SW480 (cell line): ENCODE measurements at places on chromosomes 13 and 19.
A peak's percentile ranks its signal among the peaks of the same experiment; 100 is the strongest.

- no peak for DNase-seq
Measured at GRCh38 chr19:13909430-13909829, 3.4 kb downstream of the CC2D1A start.

DNA sequence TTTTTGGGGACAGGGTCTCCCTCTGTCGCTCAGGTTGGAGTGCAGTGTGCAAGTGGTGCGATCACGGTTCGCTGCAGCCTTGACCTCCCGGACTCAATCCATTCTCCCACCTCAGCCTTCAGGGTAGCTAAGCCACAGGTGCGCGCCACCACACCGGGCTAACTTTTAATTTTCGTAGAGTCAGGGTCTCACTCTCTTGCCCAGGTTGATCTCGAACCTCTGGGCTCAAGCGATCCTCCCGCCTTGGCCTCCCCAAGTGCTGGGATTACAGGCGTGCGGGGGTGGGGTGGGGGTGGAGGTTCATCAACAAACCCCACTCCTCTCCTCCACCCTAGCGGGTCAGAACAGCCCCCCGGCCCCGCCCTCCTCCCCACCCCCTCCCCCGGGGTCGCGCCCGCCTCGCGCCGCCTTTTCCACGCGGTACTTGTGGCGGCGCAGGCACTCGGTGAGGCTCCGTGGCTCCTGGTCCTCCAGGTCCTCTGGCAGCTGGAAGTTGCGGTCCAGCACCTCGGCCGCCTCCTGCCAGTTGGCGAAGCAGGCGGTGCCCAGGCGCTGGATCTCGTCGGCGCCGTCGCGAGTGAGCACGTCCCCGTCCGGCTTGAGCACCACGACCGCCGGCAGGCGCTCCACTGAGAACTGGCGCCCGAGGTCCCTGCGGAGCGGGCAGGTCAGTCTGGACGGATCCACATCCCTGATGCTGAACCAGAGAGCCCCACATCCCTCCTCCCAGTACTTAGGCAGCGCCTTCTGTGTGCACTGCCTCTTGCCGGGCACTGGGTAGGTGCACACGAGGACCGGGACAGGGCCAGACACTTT, 5.2 kb downstream of the NXNL1 start:
- no peak for DNase-seq

DNA sequence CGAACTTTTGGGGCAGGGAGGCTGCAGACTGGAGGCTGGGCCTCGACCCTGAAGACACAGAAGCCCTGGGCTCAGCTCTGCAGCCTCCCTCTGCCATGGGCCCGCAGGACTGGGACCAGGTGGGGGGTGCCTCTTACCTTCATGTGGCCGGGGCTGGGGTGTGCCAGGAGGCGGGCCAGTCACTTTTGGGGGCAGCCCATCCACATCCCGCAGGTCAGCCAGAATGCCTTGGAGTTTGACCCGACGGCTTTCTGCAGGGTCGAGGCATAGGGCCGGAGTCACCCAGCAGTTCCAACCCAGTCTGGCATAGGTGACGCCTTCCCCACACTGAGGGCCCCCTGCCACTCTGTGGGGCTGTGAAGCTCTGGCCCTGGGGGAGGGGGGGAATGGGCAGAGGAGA, 10.8 kb upstream of the PRKD2 start:
- DNase-seq = no peak

DNA sequence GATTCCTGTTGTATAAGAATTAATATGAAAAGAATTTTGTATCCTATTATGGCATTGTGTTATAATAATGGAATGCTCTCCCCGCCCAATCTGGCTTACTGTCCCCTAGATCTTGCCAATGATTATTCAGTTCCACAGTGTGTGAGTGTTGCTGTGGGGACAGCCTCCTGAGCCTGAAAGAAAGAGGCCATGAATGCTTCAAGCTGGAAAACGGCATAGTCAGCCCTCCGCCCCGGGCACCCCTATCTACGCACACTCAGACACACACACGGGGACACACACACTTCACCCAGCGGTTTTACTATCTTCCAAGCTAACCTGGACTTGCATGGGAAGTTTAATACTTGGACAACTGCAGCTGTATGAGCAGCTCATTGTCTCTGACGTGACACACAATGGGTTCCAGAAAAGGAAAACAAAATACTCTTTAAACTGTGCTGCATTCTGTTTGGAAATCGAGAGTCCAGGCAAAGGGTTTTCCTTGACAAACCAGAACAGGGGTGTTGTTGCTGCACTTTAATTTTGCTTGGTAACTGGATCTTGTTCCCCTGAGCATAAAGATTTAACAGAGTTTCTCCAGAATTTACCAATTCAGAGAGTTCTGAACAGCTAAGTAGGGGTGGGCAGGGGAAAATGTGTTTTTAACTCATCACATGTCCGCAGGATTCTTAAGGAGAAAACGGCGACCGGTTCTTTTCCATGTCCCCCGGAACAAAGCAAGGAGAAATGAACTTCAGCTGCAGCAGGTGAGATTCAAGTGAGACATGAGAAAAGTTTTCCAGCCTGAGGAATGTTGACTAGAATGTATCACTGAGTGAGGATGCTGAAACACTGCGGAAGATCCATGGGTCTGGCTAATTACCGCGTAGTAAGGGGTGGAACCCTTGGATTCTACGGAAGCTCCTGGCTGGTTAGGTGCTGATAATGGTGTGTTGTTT, 472.9 kb downstream of the FOXO1 start:
- no peak for DNase-seq

DNA sequence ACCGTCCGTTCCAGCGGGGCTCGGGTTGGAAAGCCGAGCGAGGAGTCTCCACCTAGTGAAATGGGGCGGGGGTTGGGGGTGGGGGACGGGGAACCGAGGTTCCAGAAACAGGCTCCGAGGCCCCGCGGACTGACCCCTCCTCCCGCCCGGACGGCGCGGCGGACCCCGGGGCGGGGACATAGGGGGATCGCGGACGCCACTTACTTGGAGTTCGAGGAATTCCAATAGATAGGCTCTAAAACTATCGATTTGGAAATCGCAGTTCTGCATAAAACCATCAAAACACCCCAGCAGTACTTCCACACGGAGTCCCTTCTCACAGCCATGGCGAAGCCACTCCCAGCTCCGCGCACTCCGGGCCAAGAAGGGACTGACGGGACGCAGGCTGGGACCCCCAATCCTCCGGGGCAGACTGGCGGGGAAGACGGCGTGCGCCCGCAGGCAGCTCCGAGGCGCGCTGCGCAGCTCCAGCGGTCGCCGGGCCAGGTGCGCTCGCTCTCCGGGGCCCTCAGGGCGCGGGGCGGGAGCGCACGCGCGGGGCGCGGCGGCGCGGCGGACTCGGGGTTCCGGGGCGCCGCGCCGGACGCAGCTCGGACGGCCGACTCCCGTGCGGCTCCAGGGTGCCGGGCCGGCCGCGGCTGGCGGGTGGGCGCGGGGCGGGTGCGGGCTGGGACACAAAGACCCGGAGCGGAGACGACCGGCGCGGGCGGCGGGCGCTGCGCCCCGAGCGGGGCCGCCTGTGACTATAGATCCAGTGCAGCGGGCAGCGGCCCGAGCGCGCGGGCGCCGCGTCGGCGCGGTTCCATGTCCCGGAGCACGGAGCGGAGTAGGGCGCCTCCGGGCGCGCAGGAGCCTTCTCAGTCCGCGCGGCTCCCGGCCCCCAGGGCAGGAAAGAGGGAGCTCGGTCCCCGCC, 567 bp downstream of the EFNB2 start:
- peak; percentile 36 for DNase-seq

DNA sequence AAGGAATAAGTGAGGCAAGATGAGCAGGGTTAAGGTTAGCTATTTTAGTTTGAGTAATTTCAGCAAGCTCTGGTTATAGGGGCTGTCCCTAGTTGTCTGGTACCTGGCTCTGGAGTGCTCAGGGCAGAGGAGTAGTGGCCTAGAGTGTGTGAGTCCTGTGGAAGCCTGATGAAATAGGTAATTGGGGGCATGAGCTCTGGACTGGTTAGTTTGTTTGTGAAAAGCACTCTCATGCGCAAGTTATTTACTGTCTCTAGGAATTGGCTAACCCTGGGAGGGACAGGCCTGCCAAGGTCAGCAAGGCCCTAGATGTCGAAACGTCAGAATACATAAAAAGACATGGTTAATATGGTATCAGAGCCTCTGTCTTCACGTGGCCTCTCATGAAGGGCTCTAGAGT, 900.1 kb downstream of the PCDH17 start:
- no peak for DNase-seq
